Right kidney (tissue), 9 donors: ENCODE measurements at places on chromosomes 16 and 17.

- peak; percentile 20 for DNase-seq
Observed at GRCh38 chr17:82977606-82978005, 101.8 kb upstream of the METRNL start.

DNA sequence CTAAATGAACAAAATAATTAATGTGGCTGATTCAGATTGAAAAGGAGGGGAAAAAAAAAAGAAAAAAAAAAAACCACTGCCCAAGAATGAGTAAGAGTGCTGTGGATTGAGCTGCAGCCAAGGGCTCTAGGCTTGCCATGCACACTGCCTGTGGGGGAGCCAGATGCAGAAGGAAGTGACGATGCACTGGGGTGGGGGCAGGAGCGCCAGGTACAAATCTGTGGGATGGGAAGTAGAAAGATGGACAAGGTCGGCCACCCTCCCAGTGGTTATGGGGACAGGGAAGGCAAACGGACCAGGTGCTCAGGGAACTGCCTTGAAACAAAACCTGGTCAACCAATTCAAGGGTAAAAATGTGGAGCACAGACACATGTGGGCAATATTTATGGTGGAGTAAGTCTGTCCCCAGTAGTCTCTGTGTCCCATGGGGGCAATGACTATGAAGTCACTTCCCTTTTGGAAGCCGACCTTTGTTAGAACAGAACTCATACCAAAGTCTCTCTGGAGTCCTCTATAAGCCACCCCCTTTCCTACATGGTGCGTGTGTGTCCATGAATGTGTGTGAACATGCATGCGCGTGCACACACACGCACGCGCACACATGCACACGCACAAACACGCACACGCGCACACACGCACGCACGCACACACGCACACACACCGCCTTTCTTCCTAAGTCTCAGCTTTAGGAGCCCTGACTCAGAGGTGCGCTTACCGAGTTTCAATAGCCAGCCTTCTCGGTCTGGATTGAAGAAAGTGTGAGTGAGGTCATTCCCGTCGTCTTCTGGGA lies 84.3 kb downstream of the CYTH1 start:
- DNase-seq: no peak

DNA sequence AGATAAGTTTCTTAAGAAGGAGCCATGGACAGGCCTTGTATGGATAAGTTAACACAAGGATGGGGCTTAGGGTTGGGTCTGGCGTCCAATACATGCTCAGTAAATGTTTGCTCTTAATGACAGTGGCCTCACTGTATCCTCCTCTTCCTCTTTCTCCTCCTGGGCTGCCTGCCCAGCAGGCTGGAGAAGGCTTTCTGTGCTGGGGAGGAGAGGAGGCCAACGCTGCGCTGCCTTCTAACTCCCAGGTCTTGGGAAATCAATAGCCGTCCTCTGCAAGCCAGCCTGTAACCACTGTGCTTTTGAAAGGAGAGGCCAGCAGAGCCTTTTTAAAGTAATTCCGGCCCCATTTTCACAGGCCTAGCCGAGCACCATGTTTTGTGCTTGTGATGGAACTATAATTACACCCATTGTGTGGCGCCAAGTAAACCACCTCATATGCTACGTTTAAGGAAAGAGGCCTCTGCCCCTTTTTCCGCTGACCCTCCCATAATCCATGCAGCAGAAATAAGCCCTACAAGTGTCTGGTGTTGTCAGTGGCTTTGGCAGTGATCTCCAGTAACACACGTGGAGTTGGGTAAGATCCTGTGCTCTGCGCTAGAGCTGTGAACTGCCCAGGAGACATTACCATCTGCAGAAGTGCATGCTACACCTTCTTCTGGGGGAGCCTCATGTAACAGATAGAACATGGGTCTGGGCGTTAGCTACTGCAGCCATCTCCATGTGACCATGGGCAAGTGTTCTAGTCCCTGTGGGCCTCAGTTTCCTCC lies 368.2 kb downstream of the SNX29 start:
- no peak for DNase-seq

- no peak for DNase-seq
Observed at GRCh38 chr17:45364531-45365390, 47.9 kb upstream of the MAP3K14 start.

- DNase-seq: peak; percentile 8
Observed at GRCh38 chr16:29927070-29927905, 1.3 kb upstream of the KCTD13 start.

DNA sequence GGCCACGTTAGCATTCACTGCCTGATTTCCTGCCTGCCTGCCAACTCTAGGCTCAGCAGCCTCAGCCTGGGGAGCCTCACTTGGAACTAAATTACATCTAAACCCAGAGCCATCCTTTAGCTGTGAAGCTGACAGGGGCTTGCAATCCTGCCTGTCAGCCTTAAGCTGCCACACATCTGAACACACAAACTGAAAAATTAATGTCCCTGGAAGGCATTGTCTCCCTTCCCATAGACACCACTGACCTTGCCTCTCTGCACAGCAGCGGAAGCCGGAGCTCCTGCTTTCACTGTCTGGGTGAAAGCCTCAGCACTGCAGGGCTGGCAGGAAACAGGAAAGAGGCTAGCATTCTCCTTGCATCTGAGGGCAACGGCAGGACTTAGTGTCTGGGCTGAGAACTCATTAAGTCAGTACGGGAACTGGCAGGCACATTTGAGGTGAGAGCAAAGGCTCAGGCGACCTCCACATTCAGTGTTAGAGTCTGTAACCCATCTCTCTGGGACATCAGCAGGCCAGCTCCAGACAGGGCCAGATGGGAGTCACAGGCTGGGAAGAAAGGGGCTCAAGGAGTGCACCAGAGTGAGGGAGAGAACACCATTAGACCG lies 452.4 kb upstream of the C16orf82 start:
- DNase-seq: peak; percentile 5
